ENCODE measurements at places on chromosomes 7 and 10.

GRCh38 chr7:17611611-17612010 is 313.2 kb downstream of the AHR start:
- DNase-seq: no peak

DNA sequence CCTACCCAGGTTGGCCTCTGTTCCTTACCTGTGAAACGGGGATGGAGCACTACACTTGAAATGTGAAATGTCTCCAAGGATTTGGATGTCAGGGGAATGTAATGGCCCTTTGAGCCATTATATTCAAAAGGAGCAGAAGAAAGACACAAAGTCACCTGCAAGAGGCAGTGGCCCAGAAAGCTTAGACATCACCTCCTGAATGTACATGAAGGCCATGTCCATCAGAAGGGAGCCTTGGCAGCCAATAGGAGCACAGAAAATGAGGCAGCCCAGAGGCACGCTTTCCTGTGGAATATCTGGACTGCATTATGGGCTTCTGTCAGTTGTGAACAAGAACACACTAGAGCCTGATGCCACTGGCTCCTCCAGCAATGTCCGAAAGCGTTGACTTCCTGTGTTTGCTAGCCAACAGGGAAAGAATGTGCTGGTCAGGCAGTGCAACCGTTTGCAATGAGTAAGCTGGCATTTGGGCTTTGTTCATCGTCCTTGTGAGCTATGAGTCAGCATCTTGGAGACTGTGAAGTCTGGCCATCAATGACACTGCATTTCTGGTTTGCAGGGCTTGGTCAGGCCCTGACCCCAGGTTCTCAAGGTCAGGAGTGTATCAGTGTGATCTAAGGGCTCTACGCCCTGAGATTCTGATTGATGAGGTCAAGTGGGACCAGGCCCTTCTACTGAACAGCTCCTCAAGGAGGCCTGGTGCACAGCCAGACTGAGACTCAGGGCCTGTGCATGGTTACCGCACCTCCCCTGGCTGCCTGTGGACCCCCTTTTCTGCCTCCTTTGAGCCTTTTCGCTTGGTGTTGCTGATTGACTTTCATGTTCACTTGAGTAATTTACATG is 222.4 kb downstream of the RPS24 start:
- no peak for DNase-seq

- no peak for DNase-seq
Observed at GRCh38 chr10:120335553-120335952, 121.5 kb upstream of the PLPP4 start.

GRCh38 chr7:44099669-44100068 is 4.5 kb upstream of the AEBP1 start:
- DNase-seq: no peak

GRCh38 chr10:49784681-49785080 is 22.6 kb upstream of the OGDHL start:
- DNase-seq: no peak

DNA sequence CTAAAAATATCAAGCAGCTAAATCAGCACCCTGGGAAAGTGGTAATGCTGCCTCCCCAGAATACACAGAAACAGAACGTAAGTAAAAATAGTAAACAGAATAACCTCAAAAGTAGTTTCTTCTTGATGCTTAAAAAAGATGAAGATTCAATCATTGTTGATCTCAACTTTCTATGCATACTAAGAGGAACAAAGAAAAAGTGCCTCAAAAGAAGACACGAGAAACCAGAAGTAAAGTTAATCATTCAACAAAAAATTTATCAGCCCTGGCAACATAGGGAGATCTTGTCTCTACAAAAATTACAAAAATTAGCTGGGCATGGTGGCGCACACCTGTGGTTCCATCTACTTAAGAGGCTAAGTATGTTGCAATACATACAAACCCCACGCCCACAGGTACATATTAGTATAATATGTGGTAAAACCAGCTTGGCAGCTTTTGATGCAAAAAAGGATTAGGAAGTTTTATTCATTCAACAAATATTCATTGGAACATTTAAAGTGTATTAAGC is 153.7 kb downstream of the NRBF2 start:
- DNase-seq: peak; percentile 22

DNA sequence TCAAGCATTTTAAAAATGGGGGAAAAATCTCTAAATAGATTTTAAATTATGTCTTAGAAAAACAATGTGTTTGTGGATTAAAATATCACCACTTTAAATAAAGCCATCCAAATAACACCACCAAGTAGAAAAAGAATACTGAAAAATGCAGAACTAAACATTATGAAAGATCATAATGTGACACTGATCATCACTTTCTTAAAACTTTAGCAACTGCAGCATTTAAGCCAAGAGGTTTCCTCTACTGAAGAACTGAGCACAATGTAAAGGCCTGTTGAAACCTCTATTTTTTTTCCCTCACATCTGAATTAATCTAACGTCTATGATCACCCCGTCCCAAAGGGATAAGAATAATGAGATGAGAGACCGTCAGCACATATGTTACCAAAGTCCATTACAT is 18.6 kb downstream of the MINDY3 start:
- DNase-seq: no peak

DNA sequence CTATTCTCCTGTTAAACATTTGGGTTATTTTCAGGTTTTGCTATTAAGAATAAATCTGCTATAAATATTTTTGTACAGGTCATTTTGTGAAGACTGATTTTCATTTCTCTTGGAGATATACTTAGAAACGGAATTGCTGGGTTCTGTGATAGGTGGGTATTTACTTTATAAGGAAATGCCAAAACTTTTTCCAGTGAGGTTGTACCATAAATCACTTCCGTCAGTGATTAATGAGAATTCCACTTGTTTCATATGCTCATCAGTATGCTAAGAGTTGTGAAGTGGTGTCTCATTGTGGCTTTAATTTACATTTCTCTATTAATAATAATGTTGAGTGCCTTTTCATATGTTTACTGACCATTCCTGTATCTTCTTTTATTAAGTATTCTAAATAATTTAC is 84.0 kb upstream of the KLF14 start:
- DNase-seq: no peak

DNA sequence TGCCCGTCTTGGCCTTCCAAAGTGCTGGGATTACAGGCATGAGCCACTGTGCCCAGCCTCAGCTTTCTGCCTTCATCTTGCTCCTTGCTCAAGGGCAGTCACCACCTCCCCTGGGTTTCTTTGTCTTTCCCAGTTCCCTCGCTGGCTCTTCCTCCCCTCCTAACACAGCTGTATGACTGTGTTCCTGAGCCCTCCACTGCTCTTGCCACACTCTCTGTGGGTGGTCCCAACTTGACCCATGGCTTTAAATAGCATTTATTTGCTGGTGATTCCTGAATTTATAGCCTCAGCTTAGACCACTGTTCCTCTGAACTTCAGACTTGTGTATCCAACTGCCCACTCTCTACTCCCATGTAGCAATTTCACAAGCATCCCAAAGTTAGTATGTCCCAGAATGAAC is 181.3 kb downstream of the BAMBI start:
- no peak for DNase-seq

- no peak for DNase-seq
Observed at GRCh38 chr10:132838346-132838970, 52.5 kb upstream of the NKX6-2 start.

GRCh38 chr7:1455241-1455939 is 3.9 kb downstream of the MICALL2 start:
- DNase-seq: no peak

- DNase-seq: no peak
Observed at GRCh38 chr7:103325744-103326143, 18.8 kb downstream of the DNAJC2 start.

DNA sequence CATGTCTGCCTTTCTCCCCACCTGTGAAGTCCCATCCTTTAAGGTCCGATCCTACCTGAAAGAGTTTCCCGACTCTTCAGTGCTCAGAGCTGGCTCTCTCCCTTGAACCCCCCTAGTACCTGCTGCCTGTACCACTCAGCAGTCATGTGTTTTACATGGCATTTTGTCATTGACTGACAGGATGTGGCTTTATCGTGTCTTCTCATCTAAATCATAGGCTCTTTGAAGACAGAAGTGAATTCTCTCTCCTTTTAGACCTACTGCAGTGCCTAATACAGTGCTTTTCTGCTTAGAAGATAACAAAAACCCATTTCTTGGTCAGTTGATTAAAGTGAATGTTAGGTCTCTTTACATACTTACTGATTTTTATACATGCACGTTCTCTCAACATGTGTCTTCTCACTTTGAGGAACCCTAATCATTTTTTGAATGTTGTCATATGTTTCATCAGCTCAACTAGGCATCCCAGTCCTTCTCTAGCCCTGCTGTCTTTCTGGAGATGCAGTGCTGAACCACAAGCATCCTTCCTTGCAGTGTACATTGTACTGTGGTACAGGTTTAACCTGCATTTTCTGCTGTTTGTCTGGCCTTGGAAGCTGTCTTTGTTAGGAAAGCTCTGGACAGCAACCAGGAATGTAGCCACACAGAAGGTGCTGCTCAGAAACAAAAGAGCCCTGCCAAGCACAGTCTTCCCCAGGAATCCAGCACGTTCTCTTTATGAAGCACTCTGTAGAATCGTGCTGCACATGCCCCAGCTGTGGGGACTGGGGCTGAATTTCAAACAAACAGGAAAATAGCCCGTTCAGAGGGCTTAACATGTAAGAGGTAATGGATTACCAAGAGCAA is 28.1 kb upstream of the LRRC4 start:
- no peak for DNase-seq

DNA sequence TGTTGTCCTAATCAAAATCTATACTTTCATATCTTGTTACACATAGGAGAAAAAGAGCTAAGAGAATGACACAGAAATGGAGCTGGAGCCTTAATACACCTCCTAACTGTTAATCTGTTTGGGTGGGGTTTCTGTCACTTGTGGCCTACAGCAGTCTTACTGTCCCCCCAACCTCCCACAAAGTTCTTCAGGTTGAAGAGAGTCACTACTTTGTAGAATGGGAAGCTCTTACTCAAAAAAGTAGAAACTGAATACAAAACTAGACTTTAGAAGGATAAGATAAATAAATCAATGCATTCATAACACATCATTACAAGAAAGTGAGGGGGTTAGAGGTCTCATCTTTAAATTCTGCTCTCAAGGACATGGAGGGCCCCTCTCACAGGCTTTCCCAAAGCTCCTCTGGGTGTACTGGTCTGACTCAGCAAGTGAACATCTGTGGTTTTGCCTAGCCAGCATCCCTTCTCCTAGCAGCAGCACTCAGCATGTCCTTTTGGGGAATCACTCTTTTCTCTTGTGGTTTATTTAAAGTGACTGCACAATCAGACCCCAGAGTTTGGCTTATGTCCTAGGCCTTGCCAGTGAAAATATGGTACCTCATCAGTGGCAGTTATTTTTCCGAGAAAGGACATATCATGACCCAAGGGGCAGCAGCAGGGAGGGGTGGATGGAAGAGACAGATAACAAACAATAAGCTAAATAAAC is 2.0 kb upstream of the BLVRA start:
- DNase-seq: no peak

GRCh38 chr10:1546431-1547110 is 190.8 kb downstream of the ADARB2 start:
- no peak for DNase-seq

- DNase-seq: no peak
Observed at GRCh38 chr10:34252111-34252510, 563.0 kb downstream of the PARD3 start.

DNA sequence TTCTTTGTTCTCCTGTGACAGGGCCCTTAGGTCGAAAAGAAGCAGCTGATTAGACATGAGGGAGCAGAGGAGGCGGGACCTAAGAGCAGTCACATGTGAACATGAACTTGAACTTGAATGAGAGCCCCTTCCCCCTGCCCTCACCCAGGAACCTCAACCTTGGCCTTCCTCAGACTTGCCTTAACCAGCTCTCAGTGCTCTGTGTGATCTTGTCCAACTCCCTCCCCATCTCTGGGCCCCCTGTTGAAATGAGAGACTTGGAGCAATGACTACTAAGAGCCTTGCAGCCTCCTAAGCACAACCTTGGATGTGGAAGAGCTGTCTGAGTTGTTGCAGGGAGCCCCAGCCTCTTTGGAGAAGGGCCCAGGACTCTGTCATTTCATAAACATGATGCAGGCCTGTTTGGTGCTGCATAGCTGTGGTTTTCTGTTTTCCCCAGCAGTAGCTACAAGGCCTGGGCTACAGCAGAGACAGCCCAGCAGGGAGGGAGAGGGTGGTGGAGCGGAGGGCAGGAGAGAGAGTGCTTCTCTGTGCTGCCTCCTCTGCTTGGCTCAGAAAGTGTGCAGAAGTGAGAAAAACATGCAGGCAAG is 123.9 kb upstream of the ZMIZ1 start:
- DNase-seq: no peak

GRCh38 chr7:42426163-42426562 is 189.2 kb upstream of the GLI3 start:
- DNase-seq: no peak

DNA sequence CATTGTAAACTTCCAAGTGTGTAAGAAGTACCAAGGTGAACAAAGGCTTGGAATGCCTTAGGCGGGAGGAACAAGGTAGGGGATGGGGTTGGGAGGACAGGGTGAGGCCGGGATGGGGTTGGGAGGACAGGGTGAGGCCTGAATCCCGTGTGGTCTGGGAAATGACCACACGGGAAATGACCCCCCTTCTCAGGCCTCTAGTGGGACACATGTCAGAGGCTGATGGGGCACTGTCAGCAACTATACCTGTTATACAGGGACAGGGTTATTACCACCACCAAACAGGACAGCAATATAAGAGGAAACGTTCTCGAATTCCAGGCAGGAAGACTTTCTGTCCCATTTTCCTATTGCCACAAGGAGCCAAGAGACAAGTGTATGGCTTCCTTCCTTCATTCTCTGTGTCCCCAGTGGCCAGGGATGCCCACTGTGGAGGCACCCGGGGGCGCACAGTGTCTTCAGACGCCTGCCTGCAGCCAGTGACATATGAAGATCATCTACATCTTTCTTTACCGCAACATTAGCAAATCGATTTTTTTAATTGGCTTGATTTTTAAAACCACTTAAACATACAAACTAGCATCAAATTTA is 1.3 kb downstream of the MKI67 start:
- no peak for DNase-seq

DNA sequence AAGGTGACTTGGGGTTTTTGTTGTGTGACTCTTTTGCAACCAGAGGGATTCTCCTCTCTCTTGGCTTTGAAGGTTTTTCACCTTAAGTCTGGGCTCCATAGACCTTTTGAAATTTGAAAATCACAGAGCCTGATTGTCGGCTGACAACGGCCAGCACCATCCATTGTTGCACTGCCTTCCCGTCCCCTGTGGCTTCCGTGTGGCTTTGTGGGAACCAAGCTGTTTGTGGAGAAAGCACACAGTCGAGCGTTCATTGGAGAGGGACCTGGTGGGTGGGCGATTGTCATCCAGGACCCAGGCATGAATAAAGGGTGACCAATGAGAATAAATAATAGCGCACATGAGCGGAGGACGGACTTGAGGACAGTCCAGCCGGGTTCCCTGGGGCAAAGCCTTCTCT is 7.4 kb upstream of the RAMP3 start:
- DNase-seq: no peak

DNA sequence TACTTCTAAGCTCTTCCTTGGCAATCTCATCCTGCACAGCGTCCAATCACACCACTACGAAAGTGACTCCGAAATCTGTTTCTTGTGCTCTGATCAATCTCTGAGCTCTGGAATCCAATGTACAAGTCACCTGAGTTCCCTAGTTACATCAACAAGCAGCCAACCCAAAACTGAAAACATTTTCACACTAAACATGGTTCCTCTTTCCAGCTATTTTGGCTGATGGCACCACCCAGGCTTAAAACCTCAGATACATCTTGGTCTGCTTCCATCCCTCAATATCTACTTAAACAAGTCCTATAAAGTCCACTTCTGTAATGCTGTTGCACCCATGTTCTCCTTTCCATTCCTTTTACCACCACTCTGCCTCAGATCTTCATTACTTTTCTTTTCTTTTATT is 3.6 kb downstream of the BLOC1S2 start:
- no peak for DNase-seq

Measured in GM18507 (cell line).